ENCODE measurements at places on chromosomes 1 and 21.

DNA sequence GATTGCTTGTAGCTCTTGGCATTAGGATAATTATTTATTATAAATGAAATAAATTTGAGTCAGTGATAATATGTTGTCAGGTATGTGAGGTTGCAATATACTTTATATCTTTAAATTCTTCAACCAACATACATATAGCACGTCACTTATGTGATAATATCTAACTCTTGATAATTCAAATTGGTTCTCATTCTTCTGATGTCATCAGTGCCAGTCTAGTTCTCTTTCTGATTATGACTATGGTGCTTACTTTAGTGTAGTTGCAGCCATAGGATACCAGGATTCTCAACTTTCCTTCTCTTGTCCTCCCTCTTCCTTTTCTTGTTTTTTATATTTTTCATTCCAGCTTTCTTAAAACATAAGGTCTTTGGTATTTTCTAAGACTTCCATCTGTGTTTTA lies 34.8 kb upstream of the ATP6V1G3 start:
- DNase-seq, result no peak

DNA sequence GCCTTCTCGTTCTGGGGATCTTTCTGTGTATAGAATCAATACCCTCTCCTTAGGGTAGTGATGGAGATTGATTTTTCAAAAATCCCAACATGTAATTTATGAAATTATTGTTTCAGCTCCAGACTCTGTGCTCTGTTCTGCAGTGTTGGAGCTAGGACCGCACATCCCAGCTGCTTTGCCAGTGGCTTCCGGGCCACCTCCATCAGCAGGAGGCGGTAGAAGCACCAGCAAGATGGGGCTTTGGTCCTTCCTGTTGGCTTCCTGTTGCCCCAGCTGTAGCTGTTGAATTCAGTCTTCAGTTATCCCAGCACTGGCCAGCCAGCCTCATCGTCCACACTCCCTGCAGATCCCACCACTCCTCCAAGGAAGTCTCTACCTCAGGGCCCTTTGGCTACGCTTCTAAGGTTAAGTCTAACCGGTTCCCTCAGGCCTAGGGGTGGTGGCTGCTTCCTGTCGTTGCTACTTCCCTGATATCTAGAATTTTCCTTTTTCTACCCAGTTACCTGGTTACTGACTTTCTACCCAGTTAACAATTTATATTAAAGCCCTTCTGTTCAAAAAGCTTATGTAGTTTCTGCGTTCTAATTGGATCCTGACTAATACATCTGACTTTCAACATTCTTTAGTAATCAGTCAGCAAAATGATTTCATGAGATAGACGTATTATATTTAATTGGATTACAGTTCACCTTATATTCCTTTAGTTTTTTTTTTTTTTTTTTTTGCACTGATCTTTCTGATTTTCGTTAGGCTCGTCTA lies 24.6 kb downstream of the GALNT2 start:
- no peak for DNase-seq

DNA sequence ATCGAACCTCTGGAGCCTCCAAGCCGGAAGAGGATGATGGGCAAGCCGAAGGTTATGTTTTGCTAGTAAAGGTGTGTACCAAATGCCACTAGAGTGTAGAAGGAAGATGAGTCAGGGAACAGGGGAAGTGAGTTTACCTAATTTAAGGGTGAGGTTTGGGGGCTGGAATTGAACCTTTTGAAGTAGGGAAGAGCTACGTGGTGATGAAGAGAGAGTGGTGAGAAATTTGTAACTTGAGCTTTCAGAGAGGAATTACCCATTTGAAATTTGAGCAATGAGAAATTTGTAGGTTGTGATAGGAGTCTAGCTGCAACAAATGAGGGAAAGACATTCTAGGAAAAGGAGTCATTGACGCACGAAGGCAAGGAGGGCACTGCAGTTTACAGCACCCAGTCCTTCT lies 70.0 kb upstream of the TENT5C start:
- DNase-seq, result no peak

DNA sequence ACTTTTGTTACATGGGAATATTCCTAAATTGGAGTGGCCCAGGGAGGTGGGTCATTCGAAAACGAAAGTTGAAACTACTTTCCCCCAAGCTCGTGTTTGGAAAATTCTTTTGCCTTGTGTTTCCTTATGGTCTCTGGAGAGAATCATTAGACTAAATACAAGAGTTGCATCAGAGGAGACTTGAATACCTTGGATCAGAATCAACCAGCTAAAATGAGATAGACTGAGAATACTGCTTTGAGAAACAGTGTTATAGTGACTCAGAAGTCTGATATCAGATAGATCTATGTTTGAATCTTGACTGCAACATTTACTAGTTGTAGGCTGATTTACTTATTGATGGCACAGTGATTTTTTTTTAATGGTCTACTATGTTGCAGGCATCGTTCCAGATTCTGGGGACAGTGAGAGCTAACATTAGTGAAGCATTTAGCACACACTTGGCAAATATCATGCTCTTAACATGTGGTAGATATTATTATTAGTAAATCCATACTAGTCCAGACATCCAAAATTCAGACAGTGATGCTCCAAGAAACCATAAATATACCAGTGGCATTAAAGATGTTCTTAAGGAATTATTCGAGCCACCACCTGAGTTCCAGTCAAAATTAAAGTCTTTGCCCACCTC lies 12.9 kb upstream of the ACTN2 start:
- no peak for DNase-seq

GRCh38 chr1:173857363-173857917 lies 10.3 kb downstream of the GAS5 start:
- no peak for DNase-seq

GRCh38 chr1:192158181-192158580 lies at the start of gene RGS18:
Gene RGS18 (plus strand): TSS chr1:192158462. CDS start chr1:192158638, 176 bp downstream.
- no peak for DNase-seq

DNA sequence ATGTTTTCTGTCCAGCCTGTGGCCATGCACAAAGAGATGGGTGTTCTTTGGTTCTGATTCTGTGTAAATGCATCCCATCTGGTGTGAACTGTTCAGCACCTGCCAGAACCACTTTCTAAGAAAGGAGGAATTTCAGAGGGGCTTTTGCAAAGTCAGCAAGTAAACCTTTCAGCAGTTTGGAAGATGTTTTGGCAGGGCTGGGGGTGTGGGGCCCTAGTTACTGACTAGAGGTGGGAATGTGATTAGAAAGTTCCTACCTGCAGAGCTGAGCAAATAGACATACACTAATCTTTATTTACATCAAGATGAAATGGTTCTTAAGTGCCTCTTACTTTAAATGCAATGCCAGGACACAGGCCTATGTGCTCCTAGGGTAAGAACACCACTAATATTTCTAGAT lies 378.1 kb upstream of the USP24 start:
- DNase-seq, result no peak

DNA sequence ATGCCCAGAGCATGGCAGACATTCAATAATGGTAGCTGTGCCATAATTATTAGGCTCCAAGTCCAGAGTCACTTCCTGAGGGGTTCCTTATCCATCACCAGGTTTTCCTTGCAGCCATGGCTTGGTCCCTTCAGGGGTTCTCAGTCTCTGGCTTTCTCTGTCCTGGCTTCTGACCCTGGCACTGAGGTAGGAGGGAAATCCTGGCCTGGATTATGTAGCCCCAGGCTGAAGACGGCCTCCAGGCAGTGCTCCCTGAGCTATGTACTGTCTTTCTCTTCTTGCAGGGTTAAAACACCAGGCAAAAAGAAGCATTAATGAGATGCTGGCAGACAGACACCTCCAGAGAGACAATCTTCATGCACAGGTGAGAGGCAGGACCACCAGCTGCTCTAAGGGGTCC lies 9.5 kb upstream of the PADI3 start:
- DNase-seq, result peak; percentile 83

DNA sequence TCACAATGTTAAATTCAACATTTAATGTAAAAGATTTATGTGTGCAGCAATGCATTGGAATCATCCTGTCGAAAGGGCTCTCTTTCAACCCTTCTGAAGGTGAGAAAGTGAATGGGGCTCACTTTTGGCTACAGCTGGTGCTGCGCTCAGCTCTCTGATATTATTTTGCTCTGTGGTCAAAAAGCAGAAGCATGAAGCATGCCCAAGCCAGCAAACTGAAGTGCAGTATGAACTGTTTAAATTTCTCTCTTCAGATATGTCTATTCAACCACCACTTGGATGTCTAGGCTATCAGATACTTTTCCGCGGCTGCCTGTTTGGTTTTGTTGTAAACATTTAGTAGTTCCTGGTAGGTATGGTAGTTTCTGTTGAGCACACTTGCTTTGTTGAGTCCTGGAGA lies 216.9 kb upstream of the TMPRSS15 start:
- no peak for DNase-seq

- DNase-seq, result no peak
Measured at GRCh38 chr1:244813327-244813726, 22.1 kb upstream of the COX20 start.

GRCh38 chr1:183431840-183432547 lies 13.8 kb upstream of the NMNAT2 start:
- no peak for DNase-seq

DNA sequence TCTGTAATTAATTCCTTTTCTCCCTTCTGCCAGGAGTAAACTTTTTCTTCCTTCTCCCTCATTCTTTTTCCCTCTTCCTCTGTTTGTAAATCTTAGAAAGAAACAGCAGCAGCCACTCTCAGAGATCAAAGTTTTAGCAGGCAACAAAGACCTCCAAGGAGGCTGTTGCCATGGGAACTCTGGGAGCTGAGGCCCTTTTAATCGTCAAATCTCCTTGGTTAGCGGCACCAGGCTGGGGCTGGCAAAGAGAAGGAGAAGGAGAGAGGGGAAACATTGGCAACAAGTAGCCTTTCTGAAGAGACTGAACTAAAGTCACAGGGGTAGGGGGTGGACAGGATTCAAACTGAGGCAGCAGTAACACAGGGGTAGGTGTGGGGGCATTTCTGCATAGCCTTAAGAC lies 25.2 kb downstream of the ILDR2 start:
- no peak for DNase-seq

GRCh38 chr1:243435836-243436235 lies 180.0 kb downstream of the SDCCAG8 start:
- peak; percentile 98 for DNase-seq

- no peak for DNase-seq
Measured at GRCh38 chr1:112508278-112509004, at the start of gene WNT2B. Gene WNT2B (plus strand): TSS chr1:112508965. CDS start chr1:112509263, 298 bp downstream.

DNA sequence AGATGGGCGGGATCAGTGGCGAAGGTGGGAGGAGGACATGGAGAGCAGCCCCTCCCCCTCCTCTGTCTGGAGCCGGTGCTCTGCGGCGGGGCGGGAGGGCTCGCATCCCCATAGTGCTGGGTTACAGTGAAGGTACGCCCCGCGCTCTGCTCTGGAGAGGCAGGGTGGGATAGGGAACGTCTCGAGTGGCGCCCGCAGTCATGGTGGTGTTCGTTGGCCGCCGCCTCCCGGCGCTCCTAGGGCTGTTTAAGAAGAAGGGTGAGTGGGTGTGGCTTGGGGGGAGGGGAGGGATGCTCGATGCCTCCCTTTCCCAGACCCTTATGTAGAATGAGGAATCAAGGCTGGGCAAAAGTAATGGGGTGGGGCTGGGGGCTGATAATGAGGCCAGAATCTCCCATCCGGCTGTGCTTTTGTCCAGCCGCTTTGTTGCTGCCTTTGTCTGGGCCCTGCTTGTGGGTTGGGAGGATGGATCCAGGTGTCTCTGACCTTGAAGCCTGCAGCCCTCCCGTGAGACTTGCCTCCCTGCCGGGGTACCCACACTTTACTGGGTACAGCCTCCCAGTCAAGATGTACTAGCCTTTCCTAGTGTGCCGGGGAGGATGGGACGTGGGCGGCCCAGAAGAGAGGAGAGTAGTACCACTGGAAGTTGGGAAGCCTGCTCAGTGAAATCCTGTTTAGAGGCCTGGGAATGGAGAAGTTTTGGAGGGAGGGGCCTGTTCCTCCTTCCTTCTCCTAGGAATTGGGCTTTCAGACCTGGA lies 51.4 kb downstream of the YARS1 start:
- peak; percentile 60 for DNase-seq

- no peak for DNase-seq
Measured at GRCh38 chr1:87956072-87956471, 627.4 kb downstream of the LMO4 start.

DNA sequence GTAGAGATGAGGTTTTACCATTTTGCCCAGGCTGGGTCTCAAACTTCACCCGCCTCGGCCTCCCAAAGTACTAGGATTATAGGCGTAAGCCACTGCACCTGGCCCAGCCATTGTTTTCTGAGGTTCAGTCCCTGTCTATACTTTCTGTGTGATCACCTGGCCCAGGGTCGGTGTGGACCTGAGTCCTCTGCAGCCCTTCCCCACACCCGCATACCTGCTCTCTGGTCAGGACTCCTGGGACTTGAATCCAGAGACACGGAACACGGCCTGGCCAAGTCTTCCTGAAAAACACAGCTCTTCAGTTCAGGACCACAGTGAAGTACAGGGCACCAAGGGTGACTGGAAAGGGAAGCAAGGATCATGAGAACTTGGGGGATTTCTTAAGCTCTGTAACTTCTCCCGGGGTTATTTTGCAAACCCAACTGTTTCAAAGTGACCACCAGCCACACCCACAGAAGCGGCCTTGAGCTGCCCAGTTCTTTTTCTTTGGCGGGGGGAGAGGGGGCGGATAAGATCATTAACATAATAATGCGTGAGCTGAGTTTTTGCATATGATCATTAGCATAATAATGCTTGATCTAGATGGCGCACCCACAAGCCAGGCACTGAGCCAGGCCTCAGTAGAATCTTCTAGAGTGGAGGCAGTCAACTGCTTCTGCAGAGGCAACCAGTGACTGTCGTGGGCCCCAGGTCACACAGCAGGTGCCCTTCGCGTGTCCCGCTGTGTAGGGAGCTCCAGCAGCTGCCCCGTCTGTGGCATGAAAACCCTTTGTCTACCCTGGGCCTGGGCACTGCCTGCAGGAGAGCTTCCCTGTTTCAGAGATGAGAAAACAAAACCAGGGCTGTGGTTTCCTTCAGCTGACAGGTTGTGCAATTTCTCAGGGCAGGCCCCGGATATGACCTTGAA lies 1.7 kb upstream of the NADK start:
- no peak for DNase-seq

GRCh38 chr1:115182012-115182715 lies 92.9 kb upstream of the TSPAN2 start:
- DNase-seq, result no peak

DNA sequence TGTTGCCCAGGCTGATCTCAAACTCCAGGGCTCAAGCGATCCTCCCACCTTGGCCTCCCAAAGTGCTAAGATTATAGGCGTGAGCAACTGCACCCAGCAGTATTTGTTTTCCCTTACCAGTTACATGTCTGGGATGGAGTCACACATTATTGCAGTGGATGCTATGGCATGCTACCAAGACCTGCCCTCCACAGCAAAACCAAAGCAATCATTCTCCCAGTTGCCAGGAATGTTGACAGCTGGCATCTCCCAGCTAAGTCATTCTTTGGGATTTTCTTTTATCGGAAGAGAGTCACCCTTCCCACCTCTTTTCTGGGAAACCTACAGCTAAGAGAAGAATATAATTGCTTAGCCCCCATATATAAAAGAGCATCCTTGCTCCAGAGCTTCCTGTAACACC lies 49.4 kb upstream of the RGS7 start:
- no peak for DNase-seq

GRCh38 chr1:242004751-242005495 lies 6.0 kb upstream of the MAP1LC3C start:
- DNase-seq, result no peak

All from NCI-H1694 (cell line).